ENCODE measurements at places on chromosomes 6 and 20. TPM values are rescaled to one million over a fixed set of nuclear protein-coding genes. Genes with fewer than 3 reads are reported as not detected.

Gene OPN5
- not detected for total RNA-seq

Gene PHF1
- 133 TPM for total RNA-seq

Gene HCRTR2
- not detected for total RNA-seq

Gene ABT1
- total RNA-seq, result 30.0 TPM

Gene LGSN
- total RNA-seq, result 0.34 TPM

Gene TAAR1
- not detected for total RNA-seq

Gene NR2E1
- total RNA-seq, result not detected

Gene IL20RA
- total RNA-seq, result not detected

DNA sequence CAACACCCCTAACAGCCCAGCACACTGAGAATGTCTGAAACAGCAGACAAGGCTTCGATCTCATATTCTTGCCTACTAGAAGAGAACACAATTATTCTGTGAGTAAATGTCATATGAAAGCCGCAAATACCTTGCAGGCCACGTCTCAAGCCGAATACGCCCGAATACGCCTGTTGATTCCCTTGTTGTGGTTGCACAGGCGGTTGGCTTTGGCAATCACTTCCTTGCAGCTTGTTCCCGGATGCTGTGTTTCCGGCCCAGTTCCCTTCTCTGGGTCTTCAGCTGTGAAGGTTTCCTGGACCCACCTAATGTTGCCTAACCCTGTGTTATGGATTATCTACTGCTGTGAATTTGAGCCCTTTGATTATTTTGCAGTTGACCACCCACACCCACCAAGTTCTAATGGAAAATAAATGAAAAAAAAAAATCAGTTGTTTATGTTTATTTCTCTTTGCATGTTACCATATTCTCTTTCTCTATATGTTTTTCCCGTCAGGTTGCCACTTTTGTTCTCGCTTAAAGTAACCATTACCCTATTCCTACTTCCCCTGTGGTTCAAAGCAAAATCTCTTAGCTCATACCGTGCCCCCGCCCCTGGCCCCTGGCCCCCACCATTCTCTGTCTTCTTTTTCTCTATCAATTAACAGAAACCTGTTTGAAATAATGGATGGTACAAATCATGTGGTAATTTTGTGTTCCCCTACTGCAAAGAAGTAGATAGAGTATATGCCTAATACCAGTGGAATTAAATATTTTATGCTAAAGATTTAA, 172.4 kb downstream of the ADGB start:
- ATAC-seq, result peak; percentile 73

DNA sequence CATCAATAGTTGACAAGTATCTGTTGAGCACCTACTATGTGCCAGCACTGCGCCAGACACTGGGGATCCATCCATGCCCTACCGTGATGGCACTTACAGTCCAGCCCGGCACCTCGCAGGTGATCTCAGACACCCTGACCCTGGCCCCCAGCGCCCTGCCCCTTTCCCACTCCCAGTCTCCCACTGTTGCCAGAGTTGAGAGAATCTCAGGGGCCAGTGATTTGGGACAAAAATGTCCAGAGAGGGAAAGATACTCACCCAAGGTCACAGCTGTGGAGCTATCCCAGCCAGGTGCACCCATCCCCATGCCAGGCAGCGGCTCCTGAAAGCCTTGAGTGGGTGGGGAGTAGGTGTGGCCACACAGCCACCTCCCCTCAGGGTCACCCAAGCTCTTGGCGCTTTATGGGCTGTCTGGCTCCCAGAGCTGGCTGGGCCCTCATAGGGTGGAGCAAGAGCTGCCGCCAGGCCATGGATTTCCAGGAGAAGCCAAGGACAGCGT, 3.3 kb downstream of the PI16 start:
- no peak for ATAC-seq

- no peak for ATAC-seq
These were observed 198.0 kb downstream of the SIM1 start for GRCh38 chr6:100266494-100267401.

DNA sequence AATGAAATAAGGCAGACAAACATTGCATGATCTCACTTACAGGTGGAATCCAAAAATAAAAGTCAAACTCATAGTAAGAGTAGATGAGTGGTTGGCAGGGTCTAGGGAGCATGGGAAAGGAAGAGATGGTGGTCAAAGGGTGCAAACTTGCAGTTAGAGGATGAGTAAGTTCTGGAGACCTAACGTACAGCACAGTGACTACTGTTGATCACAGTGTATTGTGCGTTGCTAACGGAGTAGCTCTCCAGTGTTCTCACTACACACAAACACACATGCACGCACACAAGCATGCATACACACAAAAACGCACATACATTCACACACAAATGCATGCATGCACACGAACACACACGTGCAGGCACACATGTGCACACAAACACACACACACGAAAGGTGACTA, 54.9 kb downstream of the LY86 start:
- peak; percentile 92 for ATAC-seq

DNA sequence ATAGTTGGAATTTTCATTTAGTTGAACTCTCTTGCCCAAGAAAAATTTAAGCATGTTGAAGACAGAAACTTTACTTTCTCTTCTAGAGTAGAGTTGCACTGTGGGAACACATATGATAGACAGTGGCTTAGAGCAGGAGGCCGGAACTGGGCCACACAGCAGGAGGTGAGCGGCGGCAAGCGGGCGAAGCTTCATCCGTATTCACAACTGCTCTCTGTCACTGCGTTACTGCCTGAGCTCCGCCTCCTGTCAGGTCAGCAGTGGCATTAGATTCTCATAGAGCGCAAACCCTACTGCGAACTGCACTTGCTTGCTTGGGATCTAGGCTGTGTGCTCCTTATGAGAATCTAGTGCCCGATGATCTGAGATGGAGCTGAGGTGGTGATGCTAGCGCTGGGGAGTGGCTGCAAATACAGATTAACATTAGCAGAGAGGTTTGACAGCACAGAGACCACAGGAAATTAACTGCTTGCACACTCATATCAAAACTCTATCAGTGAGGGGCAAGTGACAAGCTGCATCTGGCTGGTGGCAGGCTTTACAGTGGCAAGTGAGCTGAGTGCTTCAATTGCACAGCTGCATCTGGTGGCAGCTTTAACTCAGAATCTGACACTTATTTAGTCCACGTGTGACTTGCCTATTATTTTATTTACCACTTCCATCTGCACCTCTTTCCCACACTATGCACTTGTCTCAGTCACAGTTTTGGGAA, 174.9 kb upstream of the C6orf118 start:
- no peak for ATAC-seq

DNA sequence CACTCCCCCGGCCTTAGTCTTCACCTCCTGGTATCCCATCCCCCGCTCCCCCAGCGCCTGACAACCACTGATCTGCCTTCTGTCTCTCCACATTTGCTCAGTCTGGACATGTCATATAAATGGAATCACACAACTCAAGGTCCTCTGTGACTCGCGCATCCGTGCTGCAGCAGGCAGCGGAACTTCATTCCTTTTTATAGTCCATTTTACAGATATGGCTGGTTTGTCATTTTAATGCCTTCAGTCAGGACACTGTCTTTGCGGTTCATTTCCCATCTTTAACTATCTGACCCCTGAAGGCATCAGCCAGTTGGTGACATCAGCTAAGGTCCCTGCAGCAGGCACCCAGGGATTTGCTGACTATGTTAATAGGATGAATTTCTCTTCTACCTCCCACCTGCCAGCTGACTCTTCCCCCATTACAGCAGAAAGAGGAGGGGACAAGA, 125.7 kb downstream of the ZMYND8 start:
- no peak for ATAC-seq

DNA sequence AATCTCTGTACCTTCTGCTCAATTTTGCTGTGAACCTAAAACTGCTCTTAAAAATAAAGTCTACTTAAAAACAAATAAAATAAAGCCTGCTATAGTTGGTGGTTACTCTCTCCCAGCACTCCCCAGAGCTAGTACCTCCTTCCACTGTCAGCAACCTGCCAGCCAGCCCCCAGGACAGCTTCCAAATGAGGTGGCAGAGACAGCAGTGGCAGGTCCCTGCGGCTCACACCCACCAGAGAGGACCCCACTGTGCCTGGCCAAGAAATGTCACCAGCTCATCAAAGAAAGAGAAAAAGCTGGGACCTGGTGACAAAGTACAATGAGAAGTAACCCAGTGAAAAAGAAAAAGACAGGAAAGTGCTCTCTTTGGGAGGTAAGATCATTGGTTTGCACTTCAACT, 15.2 kb downstream of the APMAP start:
- no peak for ATAC-seq

DNA sequence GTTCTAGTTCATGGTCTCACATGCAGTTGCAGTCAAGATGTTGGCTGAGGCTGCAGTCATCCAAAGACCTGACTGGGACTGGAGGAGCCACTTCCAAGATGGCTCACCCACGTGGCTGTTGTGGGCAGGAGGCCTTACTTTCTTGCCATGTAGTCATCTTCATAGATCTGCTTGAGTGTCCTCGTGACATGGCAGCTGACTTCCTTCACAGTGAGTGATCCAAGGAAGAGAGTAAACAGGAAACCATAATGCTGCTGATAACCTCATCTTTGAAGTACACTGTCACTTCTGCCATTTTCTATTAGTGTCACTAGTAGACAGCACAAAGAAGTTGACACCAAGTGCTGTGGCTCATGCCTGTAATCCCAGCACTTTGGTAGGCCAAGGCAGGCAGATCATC, 40.1 kb upstream of the AKIRIN2 start:
- ATAC-seq, result peak; percentile 84

- no peak for ATAC-seq
These were observed at the start of gene OR14J1 for GRCh38 chr6:29301316-29301715. TSS of gene OR14J1 (plus strand) at chr6:29301701. CDS start at chr6:29306690, 4,989 bp downstream.

DNA sequence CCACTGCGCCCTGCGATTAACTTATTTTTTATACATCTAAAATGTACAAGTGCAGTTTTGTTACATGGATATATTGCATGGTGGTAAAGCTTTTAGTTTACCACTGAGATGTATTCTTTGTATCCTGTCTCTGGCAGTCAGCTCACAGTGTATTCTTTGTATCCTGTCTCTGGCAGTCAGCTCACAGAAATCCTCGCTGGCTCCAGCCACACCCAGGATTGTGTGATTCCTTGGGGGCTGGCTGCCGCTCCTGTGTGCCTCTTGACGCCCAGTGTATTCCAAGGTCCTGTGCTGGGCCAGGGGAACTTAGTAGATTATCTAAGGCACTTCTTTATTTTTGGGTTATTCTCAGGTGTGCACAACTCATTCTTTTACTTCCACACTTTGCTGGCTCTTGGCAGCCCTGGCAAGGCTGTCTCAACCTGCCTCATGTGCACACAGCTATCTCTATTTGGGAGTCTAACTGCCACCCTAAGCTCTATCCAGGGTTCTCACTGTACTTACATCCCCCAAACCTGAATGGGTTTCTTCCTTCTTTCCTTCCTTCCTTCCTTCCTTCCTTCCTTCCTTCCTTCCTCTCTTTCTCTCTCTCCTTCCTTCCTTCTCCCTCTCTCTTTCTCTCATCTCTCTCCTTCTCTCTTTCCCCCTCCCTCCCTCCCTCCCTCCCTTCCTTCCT, 12.4 kb upstream of the RNF24 start:
- ATAC-seq, result no peak

DNA sequence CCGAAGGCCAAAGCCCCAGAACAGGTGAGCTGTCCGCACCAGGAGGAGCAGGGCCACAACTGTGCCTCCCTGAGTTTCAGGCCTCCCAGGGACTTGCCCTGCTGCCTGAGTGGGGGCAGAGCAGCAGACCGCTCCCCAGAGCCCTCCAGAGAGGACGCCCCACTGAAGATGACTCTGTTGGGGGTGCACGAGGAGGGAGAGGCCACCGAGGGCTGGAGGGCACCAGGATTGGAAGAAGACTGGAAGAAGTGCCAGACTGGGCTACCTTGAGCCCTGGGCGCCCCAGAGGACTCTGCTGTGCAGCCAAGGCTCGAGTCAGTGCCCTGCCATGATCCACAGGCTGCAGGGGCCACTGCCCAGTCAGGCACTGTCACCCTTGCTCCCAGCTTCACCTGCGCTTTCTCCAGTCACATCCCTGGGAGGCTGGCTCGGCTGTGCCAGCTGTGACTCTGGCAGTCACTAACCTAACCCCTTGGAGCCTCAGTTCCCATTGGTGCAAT, 11.3 kb downstream of the CST7 start:
- ATAC-seq, result no peak

DNA sequence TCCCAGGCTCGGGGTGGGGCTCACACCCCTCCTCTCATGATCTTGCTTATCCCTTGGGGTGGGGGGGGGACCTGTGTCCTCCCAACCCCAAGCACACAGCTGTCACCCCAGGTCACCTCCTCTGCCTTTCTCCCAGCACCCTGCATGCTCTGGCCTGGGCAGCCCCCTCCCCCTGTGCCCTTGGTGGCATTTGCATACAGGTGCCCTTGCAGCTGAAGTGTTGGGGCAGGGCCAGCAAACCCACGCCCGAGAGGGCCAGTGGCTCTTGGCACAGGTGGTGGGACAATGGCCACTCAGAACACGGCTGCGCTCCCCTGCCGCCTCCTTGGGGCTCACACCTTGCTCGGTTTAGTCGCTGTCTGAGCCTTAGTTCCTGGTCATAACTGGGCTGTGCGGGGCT, 11.3 kb upstream of the MYT1 start:
- ATAC-seq, result no peak

DNA sequence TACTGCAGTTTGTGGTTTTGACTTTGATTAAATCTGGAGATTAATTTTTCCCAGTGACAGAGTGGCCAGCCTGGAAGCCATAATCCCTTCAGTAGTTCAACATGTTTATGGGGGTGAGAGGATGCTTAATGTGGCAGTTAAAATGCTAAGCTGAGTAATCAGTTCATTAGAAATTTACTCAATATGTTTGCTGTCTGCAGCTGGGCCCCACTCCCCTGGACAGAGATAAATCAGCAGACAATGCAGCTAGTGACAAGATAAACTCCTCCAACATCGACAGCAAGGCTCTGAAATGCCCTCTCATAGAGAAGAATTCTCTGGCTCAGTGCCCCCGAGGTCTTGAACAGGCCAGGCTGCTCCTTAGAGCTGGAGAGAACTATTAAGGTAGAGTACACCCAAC, 101.9 kb downstream of the LRFN2 start:
- no peak for ATAC-seq

DNA sequence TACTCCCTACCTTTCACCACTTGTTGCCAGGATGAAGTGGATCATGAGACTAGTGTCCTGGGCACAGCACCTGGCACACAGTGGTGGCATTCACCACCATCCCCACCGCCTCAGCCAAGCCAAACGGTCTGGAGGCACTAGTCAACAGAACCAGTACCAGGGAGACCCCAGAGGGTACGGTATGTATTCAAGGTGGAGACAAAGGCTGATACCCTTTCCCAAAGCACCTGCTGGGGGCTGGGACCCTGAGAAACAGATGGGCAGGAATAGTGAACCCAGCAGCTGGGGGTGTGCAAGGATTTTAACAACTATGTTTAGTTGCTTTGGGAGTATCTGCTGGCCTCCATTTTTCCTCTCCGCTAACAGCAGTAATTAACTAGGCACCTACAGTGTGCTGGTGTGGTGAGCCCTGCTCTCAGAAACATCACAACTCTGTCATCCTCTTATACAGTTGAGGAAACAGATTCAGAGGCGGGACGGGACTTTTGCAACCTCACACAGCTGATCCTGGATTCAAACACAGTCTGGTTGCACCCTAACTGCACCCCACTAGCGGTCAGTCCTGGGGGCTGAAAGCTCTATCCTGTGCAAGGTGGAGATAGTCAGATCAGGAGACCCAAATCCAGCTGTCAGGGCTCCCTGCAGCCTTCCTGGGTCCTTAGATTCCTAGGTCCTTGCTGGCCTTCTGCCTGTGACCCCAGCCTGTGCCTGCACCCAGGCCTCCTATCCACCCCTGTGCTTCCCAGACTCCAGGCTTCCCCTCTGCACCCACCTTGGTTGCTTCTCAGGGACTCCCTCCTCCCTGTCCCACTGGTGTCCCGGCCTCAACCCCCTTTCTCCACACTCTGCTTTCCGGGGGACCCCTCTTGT, 1.2 kb downstream of the SNTA1 start:
- ATAC-seq, result no peak

Data from activated T-helper 17 cell treated with anti-CD3 and anti-CD28 coated beads, Interleukin-2, amount 50 U/mL, for 72 hours (primary cell).